MV-4-11 (cell line): ENCODE measurements at places on chromosomes 3 and 15.

GRCh38 chr3:137061186-137061585 is 103.4 kb downstream of the IL20RB start:
- no peak for DNase-seq

GRCh38 chr15:33378866-33379480 is 68.2 kb downstream of the RYR3 start:
- peak; percentile 31 for DNase-seq

DNA sequence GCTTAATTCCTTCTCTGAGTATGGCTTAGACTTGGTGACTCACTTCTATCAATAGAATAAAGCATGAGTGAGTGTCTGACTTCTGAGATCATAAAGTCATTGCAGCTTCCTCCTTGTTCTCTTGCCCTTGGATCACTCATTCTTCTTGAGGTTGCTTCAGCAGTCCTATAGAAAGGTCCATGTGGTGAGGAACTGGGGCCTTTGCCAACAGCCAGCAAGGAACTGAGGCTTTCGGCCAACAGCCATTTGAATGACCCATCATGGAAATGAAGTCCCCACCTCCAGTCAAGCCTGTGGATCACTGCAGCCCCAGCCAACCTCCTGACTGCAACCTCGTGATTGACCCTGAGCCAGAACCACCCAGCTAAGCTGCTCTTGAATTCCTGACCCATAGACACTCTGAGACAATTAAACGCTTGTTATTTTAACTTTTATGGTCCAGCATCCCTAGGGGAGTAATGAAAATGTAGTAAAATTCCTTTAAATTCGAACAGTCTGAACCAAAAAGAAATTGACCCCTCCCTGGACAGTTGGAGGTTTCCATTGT is 84.5 kb downstream of the WDR76 start:
- peak; percentile 65 for DNase-seq

GRCh38 chr15:33059184-33059583 is 135.3 kb downstream of the FMN1 start:
- DNase-seq = no peak

DNA sequence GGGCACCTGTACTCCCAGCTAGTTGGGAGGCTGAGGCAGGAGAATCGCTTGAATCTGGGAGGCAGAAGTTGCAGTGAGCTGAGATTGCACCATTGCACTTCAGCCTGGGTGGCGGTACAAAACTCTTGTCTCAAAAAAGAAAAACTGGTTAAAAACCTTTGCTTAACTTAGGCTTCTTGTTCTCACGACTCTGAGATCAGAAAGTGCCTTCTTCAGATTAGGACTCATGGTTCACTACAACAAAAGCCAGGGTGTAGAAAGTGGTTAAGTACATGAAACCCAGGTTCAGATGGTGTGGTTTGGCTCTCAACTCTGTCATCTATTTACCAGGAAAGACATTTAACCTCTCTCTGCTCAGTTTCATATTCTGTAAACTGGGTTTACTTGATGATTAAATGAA is 168.4 kb downstream of the TUSC7 start:
- no peak for DNase-seq

- DNase-seq = peak; percentile 71
These were observed 456 bp upstream of the C15orf61 start for GRCh38 chr15:67520321-67521028.

DNA sequence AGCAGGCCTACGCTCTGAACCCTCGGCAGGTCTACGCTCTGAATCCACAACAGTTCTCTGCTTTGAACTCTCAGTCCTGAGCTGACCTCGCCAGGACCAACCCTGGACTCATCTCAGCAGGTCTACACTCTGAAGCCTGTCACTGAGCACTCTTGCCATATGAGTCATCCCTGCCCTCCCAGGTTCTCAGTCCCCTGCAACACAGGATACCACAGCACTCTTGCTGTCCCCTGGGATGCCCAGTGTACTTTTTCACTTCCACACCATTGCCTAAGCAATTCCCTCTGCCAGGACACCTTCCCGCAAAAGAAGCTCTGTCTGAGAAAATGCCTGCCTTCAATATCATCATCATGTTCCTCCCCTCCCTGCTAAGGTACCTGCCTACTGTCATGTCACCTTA is 42.0 kb downstream of the NUP210 start:
- DNase-seq = no peak

GRCh38 chr3:150080058-150080730 is 109.5 kb upstream of the PFN2 start:
- DNase-seq = no peak

GRCh38 chr15:73051807-73052652 is at the start of gene NEO1:
Gene NEO1, plus strand, starts transcription at chr15:73052463. Its CDS starts 213 bp downstream, at chr15:73052676.
- no peak for DNase-seq

DNA sequence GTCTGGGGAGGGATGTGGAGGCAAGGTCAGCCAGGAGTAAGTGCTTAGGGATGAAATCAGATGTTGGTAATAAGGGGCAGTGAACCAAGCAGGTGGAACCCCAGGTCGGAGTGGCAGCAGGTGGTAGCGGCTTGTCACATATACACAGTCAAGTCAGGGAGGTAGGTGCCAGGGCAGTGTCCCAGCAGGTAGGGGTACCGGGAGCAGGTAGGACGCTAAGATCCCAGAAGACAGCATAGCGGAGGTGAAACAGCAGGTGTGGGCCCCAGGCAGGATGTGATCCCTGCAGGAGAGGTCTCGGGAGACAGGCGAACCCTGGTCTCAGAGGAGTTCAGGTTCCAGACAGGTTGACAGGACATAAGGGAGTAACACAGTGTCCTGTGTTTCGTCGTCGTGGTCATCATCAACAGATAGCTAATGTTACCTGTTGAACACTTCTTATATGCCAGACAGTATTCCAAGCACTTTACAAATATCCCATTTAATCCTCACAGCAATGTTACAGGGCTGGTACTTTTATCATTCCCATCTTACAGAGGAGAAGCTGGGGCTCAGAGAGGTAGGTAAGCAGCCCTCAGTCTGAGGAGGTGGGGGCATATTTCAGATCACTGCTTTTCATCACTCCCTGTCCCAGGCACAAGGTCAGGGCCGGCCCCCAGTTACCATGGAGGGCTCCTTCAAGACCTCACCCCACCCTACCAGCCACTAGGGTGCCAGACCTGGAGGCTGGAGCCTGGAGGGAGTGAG is 241.6 kb downstream of the UACA start:
- no peak for DNase-seq
